ENCODE measurements at places on chromosomes 3 and 15.
A peak's percentile ranks its signal among the peaks of the same experiment; 100 is the strongest.

DNA sequence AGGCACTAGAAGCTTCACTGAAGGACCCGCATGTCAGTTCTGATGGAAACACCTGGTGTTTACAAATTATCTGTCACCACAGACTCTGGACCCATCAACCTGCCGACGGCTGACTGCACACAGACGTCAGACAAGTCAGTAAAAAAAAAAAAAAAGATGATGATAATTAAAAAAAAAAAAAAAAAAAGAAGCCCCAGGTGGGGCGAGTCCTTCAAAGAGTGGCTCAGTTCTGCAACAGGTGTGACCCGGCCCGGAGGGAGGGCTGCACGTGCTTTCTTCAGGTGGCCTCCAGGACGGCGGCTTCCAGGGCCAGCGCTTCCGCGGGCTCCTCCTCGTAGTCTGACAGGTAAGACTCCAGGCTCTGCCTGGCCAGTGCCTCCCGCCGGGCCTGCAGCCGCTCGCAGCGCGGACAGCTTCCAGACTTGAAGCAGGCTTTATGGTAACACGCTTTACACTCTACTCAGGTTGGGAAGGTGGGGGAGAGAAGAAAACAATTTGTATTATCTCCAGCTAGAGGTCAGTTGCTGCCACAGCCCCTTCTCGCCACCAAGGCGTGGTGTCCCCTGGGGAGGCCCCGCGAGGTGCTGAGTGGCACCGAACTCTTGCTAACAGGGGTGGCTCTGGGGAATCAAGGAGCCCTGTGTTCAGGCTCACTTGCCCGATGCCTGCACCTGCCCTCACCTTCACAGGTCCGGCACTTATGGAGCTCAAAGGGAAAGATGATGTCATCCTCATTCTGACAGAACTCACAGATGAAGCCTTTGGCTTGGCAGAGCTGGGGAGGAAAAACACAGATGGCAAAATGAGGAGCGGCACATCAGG lies 61.8 kb downstream of the RUBCN start:
- no peak for DNase-seq

GRCh38 chr15:41955807-41956525 lies 16.4 kb downstream of the EHD4 start:
- no peak for DNase-seq

- peak; percentile 69 for DNase-seq
Observed at GRCh38 chr3:9088441-9089353, 125.4 kb upstream of the RAD18 start.

GRCh38 chr3:48927928-48928327 lies 9.3 kb downstream of the ARIH2 start:
- no peak for DNase-seq

DNA sequence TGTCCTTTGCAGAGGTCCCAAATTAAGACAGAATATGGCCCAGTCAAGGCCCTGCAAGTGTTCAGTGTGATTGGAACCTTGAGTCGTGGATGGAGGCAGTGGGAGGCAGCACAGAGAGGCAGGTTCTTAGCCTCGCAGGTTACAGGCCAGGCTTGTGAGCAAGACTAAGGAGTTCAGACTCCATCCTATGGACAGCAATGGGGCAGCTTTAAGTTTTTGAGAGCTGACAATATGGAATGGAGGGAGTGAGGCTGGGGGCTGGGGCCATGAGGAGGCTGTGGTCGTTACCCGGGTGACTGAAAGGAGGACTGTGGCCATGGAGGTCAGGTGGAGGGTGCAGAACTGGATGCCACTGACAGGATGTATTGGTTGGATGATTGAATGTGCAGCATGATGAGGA lies 74.1 kb upstream of the PRR23C start:
- no peak for DNase-seq

DNA sequence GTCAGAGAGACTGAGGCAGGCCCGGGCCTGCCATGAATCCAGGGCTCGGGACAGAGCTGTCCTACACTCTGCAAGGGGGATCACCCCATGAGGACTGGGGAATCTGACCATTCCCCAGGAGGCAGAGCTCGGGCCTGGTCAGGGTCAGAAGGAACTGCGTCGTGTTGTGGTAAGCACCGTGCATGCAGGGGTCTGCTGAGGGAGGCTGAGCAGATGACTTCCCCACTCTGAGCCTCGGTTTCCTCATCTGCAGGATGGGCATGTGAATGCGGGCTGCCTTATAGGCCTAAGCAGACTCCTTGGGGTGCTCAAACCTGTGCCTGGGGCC lies 61.6 kb upstream of the IQSEC1 start:
- DNase-seq = no peak

- peak; percentile 36 for DNase-seq
Observed at GRCh38 chr15:80234883-80235282, 17.1 kb downstream of the CTXND1 start.

DNA sequence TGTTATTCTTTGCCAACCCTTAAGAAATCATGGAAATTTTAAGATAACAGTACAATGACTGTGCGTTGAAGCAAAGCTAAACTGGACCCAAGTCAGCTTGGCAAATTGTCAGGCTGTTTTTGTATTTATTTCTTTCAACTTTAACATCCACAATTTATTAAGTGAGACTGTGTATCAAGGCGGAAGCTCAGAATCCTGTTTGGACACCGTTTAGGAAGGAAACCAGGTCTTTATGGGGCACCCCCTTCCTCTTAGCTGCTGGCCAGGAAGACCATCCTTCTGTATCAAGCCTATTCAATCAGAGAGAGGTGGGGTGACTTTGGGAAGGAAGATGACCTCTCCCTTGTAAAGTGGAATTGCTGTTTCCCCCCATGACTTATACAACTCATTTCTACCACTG lies 166.0 kb downstream of the MCTP2 start:
- DNase-seq = no peak

- peak; percentile 15 for DNase-seq
Observed at GRCh38 chr3:66938338-66938963, 59.7 kb upstream of the KBTBD8 start.

GRCh38 chr3:105284876-105285275 lies 81.8 kb upstream of the ALCAM start:
- no peak for DNase-seq

GRCh38 chr15:33735143-33735542 lies 233.2 kb upstream of the CHRM5 start:
- no peak for DNase-seq

GRCh38 chr3:47365213-47366153 lies 15.3 kb upstream of the PTPN23 start:
- DNase-seq = peak; percentile 66

DNA sequence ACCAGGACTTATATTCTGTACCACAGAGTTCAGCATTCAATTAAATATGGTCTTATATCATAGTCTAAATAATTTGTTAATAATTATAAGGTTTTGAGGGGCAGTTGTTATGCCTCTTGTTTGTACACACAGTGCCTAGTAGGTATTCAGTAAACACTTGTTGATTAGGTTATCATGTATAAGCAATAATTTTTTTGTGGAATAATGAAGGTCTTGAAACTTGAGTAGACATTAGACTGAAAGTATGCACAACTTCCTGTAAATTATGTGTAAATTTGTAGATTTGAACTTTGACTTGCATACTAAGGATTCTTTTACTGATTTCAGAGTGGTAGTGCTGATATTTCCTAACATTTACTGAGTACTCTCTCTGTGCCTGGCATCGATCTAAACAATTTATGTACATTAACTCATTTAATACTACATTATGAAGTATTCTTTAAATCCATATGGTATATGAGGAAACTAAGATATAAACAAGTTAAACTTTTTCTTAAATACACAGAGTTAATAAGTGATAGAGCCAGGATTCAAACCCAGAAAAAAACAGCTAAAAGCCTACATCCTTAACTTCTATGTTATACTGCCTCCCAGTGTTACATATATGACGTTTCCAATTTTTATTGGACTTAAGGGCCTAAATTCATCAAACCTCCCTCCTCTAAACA lies 65.1 kb downstream of the GLCE start:
- DNase-seq = peak; percentile 2

DNA sequence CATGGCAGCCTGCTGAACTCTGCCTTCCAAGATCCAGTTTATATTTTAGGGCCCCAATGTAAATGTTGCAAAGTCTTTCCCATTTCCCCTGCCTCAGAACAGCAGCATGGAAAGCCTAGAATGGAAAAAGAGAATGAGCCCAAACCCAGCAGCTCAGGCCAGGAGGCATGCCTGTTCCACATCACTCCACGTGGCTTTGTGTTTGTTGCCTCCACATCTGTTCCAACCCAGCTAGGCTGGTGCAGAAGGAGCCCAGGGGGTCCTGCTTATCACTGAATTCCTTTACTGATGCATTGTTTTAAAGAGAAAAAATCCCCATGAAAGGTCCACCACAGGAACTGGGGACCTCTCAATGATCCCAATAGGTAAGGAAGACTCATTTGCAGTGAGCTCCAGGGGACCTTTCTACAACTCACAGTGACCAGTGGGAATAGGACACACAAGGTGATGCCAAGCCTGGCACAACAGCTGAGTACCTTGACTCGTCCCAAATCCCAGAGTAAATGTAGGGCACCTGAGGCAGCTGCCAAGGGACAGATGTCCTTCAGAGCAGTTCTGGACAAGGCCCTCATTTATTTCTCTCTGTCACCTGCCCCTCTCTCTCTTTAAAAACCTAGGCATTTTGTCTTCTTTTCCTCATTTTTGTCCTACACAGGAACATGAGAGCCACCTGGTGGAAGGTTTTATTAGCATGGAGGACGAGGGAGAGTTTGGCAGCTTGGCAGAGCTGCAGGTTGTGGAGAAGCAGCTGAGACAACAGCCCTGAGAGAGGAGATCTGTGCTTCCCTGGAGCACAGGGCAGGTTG lies 41.7 kb upstream of the ADAMTS17 start:
- DNase-seq = no peak

DNA sequence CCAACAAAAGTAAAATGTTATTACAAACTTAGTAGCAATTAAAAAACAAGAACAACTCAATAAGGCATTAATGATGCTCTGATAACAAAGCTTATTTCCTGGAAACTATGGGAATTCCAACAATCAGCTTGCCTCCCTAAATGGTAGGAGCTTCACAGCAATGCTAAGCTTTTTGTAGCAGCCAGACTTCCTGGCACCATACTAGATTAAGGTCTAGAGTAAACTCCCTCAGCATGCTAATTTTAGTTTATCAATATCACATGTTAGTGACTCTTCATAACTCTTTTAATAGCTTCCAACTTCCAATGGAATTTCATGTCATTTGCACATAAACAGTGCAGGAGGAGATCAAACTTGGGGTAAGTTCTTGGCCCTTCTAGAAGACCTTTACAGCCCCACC lies 782.0 kb downstream of the MCTP2 start:
- no peak for DNase-seq

DNA sequence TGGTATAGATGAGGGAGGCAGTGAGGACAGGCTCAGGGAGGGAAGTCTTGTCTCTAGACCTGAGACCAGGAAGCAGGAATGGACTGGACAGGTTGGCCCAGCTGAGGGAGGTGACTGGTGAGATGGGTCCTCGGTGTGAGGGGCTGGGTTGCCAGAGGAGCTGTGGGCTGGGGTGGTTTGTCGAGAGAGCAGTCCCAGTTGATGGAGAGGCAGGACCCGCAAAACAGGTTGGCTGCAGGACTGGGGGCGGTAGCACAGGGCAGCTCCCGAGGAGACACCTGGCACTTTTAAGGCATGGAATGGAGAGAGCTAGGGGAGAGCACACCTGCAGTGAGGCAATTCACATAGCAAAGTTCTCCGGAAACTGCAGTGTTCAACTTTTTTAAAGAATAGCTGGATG lies 14.7 kb downstream of the IGF1R start:
- DNase-seq = no peak
